ENCODE measurements at places on chromosomes 4 and X.

DNA sequence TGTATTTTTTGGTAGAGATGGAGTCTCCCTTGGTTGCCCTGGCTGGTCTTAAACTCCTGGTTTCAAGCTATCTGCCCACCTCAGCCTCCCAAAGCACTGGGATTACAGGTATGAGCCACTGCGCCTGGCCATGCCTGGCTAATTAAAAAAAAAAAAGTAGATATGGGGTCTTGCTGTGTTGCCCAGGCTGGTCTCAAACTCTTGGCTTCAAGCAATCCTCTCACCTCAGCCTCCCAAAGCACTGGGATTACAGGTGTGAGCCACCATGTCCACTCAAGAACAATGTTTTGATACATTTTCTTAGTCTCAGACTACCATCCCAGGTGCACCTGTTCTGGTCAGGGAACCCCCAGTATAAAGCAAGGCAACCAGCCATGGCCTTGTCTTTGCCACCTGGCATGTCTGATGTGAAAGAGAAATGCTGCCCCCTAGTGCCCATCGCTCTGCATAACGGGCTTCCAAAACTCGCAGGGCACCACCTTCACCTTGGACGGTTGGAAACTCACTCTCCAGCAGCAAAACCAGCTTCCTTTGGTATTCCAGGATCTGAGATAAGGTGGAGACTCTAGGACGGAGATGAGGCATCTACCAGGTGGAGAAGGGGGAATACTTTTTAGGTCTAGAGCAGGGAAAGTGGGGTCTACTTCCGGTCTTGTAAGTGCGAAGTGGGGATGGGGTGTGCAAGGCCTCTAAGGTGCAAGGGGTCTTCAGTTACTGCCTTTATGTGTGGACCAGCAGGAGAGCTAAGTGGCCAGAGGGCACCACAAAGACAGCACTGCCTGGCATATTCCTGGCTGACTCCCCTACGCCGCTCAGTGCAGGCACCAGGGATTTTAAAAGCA, 47.7 kb upstream of the AFAP1 start:
- peak; percentile 59 for DNase-seq

- DNase-seq: no peak
Observed at GRCh38 chr4:146114066-146114465, 61.5 kb upstream of the LSM6 start.

- DNase-seq: no peak
Observed at GRCh38 chr4:42608551-42608950, 48.4 kb downstream of the ATP8A1 start.

- no peak for DNase-seq
Observed at GRCh38 chr4:39124885-39125599, 57.3 kb upstream of the WDR19 start.

DNA sequence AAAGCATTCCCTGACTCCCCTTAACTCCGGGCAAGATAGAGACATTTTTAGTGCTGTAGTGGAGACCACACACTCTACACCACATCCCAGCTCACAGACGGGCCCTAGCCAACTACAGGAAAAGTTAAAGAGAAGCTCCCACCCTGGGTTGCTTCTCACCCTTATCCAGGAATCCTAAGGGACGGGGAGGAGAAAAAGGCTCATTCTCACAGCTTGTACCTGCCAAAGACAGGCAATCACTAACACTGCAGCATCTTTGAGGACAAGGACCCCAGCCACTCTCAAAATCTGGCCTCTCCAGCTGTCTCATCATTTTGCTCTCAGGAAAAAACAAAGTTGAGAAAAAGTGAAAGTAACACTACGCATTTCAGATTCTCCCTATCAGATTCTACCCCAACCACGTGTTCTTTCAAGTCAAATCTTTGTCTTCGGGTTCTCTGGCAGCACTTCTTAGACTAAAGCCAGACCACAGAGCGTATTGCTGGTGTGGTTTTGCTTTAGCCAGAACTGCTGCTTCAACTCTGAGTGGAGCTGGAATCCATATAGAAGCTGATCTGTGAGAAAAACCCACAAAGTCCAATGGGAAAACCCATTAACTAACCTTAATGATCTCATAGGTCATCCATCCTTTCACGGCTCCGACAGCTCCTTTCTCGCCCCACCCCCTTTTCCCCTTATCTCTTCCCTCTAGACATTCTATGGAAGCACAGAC, 605.9 kb upstream of the DIPK2B start:
- DNase-seq: peak; percentile 51

GRCh38 chrX:69285881-69286564, 120.8 kb upstream of the PJA1 start:
- no peak for DNase-seq

- no peak for DNase-seq
Observed at GRCh38 chr4:40473578-40474388, 138.7 kb downstream of the CHRNA9 start.

DNA sequence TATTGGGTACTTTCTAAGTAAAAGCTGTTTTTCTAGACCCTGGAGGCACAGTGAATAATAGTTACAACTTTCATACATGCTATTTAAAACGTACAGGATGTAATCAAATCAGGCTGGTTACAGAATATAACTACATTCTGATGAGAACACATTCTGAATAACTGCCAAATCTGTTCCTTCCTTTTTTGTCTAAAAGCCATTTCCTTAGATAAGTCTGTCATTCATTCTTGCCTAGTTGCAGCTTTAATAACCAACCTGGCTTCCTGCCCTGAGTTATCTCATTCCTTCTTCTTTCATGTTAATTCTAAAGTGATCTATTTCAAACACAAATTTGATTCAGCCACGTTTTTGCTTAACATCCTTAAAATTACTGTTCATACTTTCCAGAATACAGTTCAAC, 189.7 kb upstream of the ITM2A start:
- no peak for DNase-seq

DNA sequence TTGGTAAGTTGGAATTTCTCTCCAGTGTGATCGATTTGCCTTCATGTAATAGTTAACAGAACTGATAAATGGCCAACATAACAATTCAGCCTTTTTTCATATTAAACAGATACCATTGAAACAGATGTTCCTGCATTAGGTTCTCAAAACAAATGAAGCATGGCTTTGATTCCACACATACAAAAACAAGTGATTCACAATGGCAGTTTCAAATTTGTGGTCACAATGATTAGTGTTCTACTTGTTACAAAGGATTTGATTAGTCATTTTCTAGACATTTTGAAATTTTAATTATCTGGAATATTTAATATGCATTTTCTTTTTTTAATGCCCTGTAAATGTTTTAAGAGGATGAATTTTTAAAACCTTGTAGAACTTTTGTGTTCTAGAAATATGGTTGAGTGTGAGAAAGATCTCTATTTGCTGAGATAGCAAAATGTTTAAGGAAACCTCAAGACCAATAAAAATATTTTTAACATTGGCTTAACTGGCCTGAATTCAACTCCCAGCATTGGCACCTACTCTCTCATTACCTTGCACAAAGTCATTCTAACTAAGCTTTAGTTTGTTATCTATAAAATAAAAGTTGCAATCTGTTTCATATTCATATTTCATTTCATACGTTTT, 18.9 kb upstream of the GLRA3 start:
- DNase-seq: no peak

DNA sequence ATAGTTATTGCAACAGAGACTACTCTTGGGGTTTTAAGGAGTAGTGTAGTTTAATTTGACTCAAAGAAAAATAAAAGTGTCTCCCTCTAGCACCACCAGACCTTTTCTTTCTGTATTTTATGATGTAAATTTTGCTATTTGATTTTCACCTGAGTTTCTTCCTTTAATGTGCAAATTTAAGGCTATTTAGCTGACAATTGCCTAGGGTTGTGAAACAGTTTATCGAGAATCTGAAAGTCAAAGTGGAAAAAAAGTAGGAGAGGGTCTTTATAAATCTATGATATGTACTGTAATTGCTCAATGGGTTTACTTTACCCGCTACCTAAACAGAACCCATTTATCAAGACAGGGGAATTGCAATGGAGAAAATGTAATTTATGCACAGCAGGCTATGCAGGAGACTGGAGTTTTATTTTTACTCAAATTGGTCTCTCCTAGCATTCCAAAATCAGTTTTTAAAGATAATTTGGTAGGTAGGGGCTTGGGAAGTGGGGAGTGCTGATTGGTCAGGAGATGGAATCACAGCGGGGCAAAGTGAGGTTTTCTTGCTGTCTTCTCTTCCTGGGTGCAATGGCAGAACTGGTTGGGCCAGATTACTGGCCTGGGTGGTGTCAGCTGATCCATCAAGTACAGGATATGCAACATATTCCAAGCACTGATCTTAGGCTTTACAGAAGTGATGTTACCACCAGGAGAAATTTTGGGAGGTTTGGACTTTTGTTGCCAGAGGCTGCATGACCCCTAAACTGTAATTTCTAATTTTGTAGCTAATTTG, 228.6 kb upstream of the TACR3 start:
- DNase-seq: no peak

- no peak for DNase-seq
Observed at GRCh38 chr4:146051728-146052391, 113.2 kb upstream of the ZNF827 start.

DNA sequence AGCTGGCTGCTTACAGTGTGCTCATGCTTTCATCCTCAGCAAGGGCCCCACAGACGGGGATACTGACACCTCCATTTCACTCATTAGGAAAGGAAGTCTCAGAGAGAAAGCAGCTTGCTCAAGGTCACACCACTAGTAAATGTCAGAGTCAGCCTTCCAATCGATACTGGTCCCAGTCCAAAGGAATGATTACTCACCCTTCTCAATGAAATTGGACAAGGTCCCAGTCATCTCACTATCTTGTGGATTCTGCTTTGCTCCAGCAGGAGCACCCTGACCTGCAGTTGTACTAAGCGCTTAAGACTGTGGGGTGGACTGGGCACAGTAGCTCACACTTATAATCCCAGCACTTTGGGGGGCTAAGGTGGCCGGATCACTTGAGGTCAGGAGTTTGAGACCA, 132.2 kb upstream of the SLC34A2 start:
- DNase-seq: no peak

DNA sequence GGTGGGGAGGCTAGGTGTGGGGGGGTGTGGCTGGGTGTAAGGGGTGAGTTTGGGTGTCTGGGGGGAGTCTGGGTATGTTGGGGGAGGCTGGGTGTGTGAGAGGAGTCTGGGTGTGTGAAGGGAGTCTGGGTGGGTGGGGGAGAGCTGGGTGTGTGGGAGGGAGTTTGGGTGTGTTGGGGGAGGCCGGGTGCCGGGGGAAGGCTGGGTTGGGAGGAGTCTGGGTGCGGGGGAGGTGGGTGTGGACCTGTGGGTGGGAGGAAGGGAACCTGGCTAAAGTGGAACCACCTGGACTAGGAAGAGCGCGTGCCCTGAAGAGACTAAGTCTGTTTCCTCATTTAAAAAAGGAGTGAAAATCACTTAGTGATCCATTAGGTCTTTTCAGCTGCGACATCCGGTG, 18.3 kb downstream of the SPON2 start:
- no peak for DNase-seq

- no peak for DNase-seq
Observed at GRCh38 chrX:38930474-38930873, 129.2 kb downstream of the MID1IP1 start.

- no peak for DNase-seq
Observed at GRCh38 chrX:12026481-12026880, 111.8 kb upstream of the FRMPD4 start.
